CD4-positive, alpha-beta T cell treated with Interferon gamma for 1 hour (primary cell): ENCODE measurements at places on chromosomes 1 and 21.

DNA sequence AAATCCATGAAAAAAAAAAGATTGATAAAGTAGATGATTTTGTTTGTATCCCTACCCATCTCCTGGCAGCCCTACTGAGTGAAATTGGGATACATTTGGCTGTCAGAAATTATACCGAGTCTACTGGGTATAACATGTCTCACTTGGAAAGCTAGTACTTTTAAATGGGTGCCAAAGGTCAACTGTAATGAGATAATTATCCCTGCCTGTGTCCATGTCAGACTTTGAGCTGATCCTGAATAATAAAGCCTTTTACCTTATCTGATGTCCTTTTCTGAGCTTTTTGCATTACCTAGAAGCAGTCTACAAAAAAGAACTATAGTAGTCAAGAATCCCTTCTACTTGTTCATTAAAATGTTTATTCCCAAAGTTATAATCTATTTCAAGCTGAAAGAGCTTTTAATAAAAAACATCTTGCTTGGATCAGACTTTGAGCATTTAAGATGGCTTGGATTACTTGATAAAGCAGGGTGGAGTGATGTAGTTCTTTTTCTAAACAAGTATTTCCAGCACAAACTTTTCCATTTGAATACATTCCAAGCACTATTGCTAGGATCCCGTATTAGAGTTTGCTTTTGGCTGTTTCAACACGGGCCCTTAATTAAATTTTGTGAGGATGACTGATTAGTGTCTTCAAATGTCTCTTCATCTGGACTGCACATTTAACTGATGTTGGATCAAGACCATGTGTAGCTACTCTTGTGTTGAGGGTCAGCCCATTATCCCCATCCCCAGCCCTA is 69.2 kb downstream of the DTL start:
- DNase-seq = no peak

DNA sequence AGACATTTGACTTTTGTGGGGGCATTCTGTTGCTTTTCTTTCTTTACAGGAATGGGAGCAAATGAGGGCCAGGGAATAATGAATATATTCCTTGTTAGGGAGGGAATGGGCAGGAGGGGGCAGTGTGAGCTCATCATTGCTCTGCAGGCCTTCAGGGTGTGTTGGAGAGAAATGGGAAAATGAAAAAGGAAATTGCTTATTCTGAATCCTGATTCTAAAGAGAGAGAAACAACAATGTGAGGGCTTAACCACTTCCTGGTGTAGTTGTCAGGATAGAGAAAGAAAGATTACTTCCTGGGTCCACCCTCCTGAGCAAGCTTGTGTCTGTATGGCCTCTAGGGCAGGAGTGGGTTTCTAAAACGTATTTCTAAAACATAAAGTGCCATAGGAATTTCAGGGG is 28.3 kb downstream of the VANGL2 start:
- DNase-seq = no peak

- DNase-seq = no peak
Observed at GRCh38 chr1:230379928-230380327, 46.2 kb downstream of the PGBD5 start.

- no peak for DNase-seq
Observed at GRCh38 chr1:154151311-154151710, 3.6 kb downstream of the NUP210L start.

- no peak for DNase-seq
Observed at GRCh38 chr1:15178571-15179484, 25.3 kb downstream of the TMEM51 start.

DNA sequence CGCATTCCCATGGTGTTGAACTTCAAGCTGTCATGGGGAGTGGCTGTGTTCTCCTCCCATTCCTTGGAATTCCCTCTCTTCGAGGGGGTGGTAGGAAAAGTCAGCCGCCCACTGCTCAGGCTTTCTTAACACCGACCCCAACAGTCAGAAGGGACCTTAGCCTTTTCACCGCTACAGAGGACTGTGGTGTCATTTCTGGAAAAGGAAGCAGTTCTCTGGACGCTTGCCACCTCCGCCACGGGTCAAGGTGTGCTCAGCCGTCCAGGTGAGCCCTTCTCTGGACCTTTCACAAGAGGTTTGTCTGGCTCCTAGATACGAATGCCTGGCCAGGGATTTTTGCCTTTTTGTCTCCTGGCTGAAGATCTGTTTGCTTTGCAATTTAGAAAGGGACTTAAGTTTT is 31.8 kb downstream of the CLIC6 start:
- no peak for DNase-seq

- no peak for DNase-seq
Observed at GRCh38 chr1:82177192-82177591, 376.5 kb downstream of the ADGRL2 start.

DNA sequence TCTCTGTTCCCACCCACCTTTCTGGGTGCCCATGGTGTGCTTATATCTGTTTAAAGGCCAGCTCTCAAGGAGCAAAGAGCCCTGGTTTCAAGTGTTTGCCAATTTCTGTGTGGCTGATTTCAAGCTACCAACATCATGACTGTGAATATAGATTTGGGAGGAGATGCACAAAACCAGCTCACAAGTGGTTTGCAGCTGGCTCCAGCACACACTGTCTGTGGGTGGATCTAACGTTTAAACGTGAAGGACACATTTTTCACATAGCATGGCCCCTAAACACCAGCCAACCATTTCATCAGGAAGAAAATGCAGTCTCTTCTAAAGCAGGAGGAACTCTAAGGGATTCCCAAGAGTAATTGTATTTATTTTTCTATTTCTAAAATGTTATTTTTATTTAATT is 65.2 kb downstream of the FCRL5 start:
- DNase-seq = no peak

GRCh38 chr1:199574950-199575349 is 452.6 kb upstream of the NR5A2 start:
- no peak for DNase-seq

GRCh38 chr1:158020886-158021620 is 27.6 kb downstream of the KIRREL1 start:
- DNase-seq = no peak

- DNase-seq = peak; percentile 26
Observed at GRCh38 chr1:111476761-111477309, 3.1 kb downstream of the C1orf162 start.

GRCh38 chr1:197388801-197389200 is 120.7 kb downstream of the CRB1 start:
- no peak for DNase-seq

GRCh38 chr1:67383999-67384638 is 46.1 kb downstream of the SERBP1 start:
- no peak for DNase-seq

- DNase-seq = no peak
Observed at GRCh38 chr1:89624715-89625323, 8.1 kb upstream of the LRRC8C start.

GRCh38 chr1:12040457-12041051 is 21.3 kb downstream of the MIIP start:
- peak; percentile 16 for DNase-seq

DNA sequence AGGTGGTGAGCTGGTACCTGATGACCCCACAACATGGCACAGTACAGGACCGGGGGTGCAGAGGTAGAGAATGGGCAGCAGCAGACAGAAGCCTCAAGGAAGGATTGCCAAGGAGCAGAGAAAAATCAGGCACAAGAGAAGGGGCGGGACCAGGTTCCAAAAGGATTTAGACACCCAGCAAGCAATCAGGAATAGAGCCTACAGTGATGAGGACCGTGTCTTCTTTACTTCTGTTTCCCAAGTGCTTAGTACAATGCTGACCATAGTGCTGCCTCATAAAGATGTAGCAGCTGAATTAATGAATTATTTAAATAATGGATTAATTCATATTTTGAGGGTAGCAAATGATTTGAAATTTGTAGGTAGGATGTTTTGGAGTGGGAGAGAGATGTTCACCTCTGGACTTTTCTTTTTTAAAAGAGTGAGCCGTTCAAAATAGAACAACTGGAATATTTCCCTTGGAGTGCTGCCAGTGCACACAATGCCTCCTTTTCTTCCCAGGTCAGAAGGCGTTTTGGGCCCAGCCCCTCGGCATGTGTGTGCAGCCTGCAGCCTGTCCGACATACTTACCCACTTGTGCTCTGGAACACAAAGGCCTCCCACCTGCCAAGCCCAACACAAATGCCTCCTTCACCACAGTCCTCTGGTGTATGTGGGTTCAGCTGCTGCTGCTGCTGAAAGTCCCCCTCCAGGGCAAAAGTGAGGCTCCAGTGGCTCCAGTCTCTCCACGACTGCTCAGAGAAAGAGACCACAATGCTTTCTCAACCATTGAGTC is 19.6 kb downstream of the KANK4 start:
- DNase-seq = no peak

GRCh38 chr1:208149776-208150514 is 94.2 kb downstream of the PLXNA2 start:
- no peak for DNase-seq

GRCh38 chr21:22343303-22343702 is 1345.1 kb downstream of the NCAM2 start:
- DNase-seq = no peak

DNA sequence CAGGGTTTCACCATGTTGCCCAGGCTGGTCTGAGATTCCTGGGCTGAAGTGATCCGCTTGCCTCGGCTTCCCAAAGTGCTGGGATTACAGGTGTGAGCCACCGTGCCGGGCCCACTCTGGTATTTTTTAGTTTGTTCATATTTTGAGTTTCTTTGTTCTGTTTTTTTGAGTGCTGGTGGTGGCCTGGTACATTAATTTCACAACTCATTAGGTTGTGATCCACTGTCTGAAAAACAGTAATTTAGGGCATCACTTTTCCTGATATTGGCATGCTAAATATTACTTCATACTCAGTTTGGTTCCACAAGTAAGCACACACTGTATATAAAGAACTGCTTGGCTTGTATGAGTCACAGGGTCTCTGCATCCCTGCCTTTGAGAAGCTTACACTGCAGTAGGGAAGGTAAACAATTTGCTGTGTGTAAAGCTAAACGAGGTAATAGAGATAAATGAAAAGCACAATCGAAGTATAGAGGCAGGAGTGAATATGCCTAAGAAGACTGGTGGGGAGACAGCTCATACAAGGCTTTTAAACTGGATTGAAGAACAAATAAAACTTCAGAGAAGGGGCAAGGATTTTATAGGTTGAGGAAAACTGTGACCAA is 7.7 kb downstream of the SNX27 start:
- DNase-seq = no peak

DNA sequence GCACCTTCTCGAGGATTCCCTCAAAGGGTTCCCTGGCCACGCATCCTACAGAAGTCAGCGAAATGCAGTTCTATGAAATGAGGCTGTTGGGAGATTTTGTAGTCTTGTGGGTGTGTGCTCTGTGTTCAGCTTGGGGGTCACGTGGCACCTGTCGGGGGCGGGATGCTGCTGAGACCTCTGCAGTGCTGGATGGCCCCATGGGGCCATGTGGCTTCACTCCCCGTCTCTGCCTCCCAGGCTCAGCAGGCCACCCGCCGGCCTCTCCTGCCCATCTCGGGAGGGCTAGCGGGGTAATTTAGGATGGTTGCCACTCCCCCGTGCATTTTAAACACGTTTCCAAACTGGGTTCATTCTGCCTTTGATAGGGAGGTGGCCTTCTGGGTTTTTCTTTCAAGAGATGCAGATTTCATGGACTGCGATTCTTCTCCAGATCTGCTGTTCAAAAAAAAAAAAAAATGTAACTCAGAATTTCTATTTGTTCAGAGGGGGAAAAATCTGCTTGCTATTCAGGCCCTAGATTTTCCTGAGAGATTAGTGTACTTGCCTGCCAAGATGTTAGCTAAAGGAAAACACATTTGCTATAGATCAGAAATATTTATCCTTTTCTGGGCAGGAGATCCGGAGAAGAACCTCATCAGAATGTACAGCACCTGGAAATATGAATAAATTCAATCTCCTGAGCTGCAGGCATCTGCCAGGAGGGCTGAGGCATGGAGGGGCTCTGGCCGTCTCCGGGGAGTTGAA is 277.2 kb upstream of the VAMP3 start:
- DNase-seq = no peak
